ENCODE measurements at places on chromosomes 2 and 18. TPM values are rescaled to one million over a fixed set of nuclear protein-coding genes. Genes with fewer than 3 reads are reported as not detected.

DNA sequence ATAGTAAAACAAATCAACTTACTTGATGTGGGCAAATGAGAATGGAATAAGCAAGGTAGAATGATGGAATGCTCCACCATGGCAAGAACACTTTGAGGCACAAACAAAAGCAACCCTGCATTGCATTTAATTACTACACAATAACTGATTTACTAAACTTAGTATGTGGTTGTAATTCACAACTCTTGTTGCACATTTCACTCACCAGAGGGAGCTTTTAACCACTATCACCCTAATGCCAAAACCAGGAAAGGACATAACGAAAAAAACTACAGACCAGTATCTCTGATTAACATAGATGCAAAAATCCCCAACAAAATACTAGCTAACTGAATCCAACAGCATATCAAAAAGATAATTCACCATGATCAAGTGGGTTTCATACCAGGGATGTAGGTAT, 659.8 kb downstream of the CPS1 start:
- H3K36me3 ChIP-seq = no peaks in the 10 kb centered on the region
- H3K27me3 ChIP-seq = no peaks in the 10 kb centered on the region
- DNase-seq = no peak
- H3K4me1 ChIP-seq = no peaks in the 10 kb centered on the region
- H3K27ac ChIP-seq = no peak overlapping the region
- no peak overlapping the region for H3K4me3 ChIP-seq

GRCh38 chr2:165533331-165533730, 63.8 kb downstream of the CSRNP3 start:
- H3K4me3 ChIP-seq = no peak overlapping the region
- H3K27ac ChIP-seq = no peak overlapping the region
- H3K36me3 ChIP-seq = no peaks in the 10 kb centered on the region

- H3K4me1 ChIP-seq = no peaks in the 10 kb centered on the region
- no peaks in the 10 kb centered on the region for H3K27me3 ChIP-seq
- no peak overlapping the region for H3K4me3 ChIP-seq
- no peak overlapping the region for H3K27ac ChIP-seq
- no peaks in the 10 kb centered on the region for H3K36me3 ChIP-seq
- no peak for DNase-seq
These were observed 455.1 kb upstream of the DDX18 start for GRCh38 chr2:117359266-117359914.

ITGB6 gene
- total RNA-seq = 0.08 TPM

DNA sequence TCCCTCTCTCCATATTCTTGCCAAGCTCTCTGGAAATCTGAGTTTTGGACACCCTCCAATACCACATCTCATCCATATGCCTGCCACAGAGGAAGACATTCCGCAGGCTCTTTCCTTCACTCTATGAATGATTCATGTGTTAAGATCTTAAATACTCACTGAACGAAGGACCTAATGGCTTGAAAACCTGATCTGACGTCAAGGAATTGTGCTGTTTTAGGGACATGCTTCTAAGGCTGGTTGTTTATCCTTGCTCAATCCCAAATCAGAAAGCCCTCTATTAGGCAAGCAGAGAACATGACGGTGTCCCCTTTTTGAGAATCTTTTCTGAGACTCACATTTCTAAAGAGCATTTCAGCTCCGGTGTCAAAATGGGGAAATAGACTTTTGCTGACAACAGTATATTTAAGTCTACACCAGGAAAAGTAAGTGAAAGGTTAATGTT, 83.7 kb upstream of the GALNT5 start:
- H3K4me1 ChIP-seq = no peaks in the 10 kb centered on the region
- no peak overlapping the region for H3K4me3 ChIP-seq
- no peaks in the 10 kb centered on the region for H3K36me3 ChIP-seq
- no peaks in the 10 kb centered on the region for H3K27me3 ChIP-seq
- no peak overlapping the region for H3K27ac ChIP-seq

DLX1 gene
- total RNA-seq = not detected

Measured in liver (tissue), 10 donors.